Stimulated activated CD8-positive, alpha-beta memory T cell treated with anti-CD3 and anti-CD28 coated beads, Interleukin-4, amount 100 ng/mL, for 4 hours (primary cell): ENCODE measurements at places on chromosomes 4 and X.

DNA sequence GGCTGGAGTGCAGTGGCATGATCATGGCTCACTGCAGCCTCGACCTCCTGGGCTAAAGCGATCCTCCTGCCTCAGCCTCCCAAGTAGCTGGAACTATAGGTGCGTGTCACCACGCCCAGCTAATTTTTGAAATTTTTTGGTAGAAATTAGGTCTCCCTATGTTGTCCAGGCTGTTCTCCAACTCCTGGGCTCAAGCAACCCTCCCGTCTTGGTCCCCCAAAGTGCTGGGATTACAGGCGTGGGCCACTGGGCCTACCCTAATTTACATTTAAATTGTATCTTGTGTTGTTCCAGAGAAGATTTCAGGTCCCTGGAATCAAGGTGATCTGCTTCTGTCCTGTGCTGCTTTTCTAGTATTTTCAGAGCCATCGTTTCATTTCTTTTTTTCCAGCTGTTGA lies 1.2 kb upstream of the LRPAP1 start:
- DNase-seq = no peak

DNA sequence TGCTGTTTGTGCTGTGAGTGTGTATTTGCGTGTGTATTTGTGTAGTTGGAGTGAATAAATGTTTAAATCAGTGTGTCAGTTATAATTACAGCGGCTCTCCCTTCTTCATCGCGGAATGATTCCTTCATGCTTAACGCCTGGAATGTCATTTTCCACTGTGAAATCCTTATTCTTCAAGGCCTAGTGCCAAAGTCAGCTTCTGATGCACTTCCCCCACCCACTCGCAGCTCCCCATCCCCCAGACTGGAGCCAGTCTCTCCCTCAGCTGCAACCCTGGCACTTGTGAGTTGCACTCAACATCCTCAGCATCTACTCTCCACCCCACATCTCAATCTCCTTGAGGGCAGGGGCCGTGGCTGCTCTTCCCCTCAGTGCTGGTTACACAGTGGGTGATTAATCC lies 583.0 kb downstream of the BCOR start:
- no peak for DNase-seq

GRCh38 chrX:110914281-110914680 lies 118.7 kb upstream of the CHRDL1 start:
- no peak for DNase-seq

DNA sequence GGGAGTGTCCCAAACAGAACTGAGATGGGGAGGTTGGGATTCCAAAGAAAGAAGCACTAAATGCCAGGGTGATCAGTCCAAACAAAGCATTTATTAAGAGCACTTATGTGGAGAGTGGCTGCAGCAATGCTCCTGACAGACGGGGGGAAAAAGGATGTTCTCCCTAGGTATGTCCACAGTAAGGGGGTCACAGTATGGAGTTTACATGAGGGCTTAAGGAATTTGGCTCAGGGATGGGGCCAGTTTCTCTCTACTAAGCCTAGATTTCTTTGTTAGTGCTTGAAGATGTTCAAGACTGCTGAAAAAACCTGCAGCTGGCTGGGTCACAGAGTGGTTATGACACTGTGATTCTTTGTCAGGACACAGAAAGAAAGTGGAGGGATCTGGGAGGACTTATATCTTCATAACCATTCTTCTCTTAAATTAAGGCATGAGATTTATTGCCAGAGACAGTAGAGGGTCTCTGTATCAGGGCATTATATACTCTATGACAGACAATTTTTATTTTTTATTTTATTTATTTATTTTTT lies 1468.0 kb downstream of the C4orf33 start:
- DNase-seq = no peak

DNA sequence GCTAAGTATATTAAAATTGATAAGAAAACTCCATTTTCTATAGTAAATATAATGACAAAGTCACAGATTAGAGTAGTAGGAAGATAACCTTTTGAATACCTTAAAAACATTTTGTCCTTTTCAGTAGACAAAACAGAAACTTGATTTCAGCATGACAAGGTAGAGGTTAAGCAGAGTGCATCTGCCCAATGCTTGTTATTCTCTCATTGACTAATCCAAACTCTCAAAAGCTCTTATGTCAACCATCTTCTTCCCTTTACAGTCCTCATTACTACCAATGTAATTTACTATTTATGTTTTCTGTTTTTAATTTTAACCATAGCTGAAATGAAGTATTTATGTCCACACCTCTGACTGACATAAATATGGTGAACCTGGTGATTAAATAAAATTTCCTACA lies 11.1 kb downstream of the NIPAL1 start:
- no peak for DNase-seq

GRCh38 chr4:14841801-14842768 lies 160.2 kb upstream of the CPEB2 start:
- no peak for DNase-seq

- no peak for DNase-seq
These were observed 395.8 kb downstream of the NAF1 start for GRCh38 chr4:162770761-162771490.

- peak; percentile 57 for DNase-seq
These were observed at the start of gene MAN2B2 for GRCh38 chr4:6574747-6575502. Gene MAN2B2, plus strand, starts transcription at chr4:6575189. Its CDS starts 22 bp downstream, at chr4:6575211.

GRCh38 chr4:122710434-122711308 lies 21.8 kb upstream of the BBS12 start:
- DNase-seq = no peak

DNA sequence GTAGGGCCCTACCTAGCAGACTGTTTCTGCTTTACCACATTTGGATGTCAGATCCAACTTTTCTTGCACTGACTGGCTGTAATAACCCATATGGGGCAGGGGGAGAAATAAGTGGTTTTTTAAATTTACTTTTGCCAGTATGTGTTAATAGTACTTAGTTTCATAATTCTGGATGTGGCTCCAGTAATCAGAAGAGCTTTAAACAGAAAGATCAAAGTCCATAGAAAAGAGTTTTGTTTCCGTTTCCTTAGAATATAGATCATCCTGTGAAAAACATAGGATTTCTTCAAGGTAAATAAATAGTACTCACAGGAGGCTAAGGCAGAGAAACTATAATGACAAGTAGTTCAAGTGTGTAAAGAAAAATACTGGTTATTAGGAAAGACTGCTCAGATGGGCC lies 85.6 kb downstream of the SLC39A8 start:
- DNase-seq = no peak

GRCh38 chrX:49627086-49627777 lies 28.4 kb downstream of the GAGE1 start:
- DNase-seq = no peak

- DNase-seq = no peak
These were observed 88.0 kb downstream of the ARSF start for GRCh38 chrX:3129256-3129655.

DNA sequence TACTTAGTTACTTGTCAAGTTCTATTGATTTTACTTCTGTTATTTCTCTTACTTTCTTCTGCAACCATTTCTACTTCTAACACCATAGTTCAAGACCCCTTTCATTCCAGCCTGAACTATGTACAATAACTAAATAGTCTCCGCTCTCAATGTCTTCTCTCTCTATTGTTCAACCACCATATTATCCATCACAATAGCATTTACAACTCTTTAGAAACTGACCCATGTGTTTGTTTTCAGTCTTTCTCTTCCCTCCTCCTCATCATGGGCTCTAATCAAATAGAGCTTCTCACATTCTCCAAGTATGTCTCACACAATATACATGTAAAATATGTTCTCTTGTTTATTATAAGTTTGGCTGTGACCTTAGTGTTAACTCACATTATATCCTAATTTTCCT lies 143.6 kb downstream of the ZAR1 start:
- DNase-seq = no peak

DNA sequence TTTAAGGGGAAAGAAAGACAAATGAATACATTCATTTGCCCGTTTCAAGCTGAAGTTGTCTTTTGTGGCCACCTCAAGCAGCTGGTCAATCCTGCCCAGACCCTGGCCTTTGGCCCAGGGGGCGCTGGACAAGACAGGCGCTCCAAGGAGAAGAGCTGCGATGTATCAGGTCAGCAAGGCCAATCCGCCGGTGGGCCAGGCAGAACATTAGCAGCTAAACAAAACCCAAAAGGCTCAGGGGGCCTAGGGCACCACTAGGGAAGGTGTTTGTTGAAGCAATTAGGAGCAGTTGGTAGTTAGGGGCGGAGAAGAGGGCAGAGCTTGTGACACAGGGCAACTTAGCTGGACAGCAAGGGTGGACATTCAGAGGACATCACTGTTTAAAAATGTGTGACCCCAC lies 60.8 kb upstream of the TMEM33 start:
- no peak for DNase-seq

DNA sequence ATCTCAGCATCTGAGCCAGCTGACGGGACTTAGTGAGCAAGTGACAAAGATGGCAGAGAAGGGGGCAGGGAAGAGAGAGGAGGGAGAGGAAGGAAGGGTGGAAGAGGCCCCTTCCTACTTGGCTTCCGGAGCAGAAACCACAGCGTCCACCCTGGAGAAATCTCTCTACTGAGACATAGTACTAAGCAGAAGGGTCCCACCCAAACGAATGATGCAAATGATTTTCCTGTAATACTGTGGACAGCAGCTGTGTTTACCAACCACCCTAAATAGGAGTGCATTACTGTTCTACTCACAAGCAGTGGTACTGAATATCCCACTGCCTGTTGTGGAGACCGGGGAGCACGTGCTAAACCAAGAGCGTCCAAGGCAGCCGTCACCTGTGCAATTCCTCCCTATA lies 29.4 kb downstream of the DTHD1 start:
- no peak for DNase-seq

- DNase-seq = no peak
These were observed 726.1 kb upstream of the POU3F4 start for GRCh38 chrX:82782014-82782413.

- no peak for DNase-seq
These were observed 281.3 kb upstream of the FTHL17 start for GRCh38 chrX:31353095-31353494.

DNA sequence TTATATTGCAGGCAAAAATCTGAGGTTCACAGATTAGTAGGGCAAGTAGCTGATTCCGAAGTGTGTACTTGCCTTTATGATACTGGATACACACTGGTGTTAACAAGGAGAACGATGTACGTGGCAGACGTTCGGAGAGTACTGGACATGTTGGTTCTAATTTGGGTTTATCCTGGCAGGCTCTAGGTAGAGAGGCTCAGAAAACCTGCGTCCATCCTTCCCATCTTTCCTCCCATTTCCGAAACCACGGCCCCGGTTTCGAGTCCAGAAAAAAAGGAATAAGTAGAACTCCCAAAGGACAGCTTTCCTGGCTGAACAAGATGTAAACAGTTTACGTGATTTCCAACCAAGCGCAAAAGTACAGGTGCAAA lies 351 bp upstream of the SLC30A9 start:
- no peak for DNase-seq

DNA sequence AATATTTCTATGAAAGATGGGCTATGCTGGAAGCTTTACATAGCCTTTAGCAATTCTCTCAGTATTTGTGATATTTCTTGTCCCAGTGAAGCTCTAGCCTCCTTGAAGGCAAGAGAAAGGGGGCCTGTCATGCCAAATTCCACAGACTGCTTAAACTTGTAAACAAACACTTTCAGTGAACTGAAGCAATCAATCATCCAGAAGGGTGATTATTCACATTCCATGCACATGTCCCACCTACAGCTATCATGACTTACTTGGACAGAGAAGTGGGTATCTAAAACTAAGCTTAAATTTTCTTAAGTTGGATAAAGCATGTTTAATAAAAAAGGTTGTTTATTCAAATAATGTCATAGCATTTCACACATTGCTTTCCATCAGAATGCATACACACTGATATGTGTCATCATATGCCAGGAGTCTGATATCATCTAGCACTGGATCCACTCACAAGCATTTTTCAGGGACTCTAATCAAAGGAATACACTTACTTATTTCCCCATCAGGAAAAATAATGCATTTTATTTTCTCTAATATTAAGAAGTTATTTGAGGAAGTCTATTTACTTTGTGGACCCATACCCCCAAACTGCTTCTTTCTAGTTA lies 1.2 kb upstream of the FSTL5 start:
- no peak for DNase-seq

GRCh38 chr4:140219567-140219966 lies 65.6 kb upstream of the MAML3 start:
- DNase-seq = no peak

DNA sequence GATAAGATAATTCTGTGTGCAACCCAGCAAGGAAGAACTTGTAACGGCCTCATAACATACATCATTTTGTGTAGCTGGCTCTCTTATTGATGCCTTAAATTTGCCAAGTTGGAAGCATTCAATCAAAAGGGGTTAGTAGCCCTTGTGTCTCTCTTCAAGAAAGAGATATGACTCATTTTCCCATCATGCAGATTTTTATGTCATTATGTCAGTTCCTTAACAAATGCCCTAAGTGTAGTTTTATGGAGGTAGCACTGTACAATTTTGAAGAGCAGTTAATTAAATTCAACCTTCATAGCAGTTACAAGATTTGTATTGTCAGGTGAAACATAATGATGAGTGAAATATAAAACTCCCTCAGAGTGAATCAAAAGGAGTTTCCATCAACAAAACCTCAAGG lies 215.6 kb downstream of the GRIA3 start:
- DNase-seq = no peak

DNA sequence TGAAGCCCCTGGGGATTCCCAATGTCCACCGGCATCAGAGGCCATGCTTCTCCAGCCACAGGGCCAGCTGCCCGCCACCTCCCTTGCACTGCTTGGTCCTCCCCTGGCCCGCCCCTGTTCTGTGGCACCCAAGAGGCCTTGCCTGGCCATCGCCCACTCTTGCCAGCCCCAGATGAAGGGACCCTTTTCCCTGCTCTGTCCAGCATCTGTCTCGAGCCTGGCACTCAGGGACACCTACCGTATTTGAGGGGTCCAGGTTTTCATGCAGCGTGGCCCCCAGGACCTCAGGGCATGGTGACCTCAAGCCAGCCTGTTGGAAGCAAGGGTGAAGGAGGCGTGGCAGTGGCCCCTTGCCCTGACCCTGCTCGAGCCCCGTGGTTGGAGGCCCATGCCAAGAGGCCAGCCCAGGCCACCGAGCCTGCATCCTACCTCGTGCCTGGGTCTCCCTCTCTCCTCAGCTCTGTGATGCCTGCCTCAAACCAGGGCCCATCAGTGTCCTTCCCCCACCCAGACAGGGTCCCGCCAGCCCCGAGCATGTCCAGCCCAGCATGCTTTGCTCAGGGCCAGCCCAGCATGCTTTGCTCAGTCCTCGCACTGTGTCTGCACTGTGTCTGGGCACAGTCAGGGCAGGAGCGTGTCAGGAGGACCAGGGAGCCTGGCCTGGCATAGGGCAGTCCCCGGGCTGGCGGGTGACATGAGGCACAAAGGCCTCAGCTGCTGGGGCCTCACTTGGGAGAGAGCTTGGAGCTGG lies 14.3 kb upstream of the FGFR3 start:
- no peak for DNase-seq

- no peak for DNase-seq
These were observed 18.7 kb downstream of the SGMS2 start for GRCh38 chr4:107843391-107843790.

DNA sequence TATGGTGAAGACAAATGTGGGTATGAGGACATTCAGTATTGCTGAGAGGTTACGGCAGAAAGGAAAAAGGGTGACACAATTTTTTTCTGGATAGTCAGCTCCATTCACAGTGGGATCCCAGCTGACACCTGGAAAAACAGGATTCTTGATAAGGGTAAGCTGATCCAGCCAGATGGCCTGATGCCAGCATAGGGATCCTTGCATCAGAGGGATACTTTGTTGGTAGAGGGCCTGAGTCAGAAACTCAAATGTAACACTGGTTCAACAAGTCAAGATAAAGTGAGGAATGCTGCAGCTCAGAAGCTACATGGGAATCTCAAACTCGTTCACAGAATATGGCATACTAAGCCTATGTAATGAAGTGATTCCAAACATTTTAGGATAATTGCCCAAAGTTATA lies 726.7 kb downstream of the C4orf33 start:
- no peak for DNase-seq
